Motor neuron (in vitro differentiated cells): ENCODE measurements at places on chromosomes 5 and 9.

- ATAC-seq = no peak
These were observed 8.3 kb upstream of the FCHO2 start for GRCh38 chr5:72947498-72947897.

DNA sequence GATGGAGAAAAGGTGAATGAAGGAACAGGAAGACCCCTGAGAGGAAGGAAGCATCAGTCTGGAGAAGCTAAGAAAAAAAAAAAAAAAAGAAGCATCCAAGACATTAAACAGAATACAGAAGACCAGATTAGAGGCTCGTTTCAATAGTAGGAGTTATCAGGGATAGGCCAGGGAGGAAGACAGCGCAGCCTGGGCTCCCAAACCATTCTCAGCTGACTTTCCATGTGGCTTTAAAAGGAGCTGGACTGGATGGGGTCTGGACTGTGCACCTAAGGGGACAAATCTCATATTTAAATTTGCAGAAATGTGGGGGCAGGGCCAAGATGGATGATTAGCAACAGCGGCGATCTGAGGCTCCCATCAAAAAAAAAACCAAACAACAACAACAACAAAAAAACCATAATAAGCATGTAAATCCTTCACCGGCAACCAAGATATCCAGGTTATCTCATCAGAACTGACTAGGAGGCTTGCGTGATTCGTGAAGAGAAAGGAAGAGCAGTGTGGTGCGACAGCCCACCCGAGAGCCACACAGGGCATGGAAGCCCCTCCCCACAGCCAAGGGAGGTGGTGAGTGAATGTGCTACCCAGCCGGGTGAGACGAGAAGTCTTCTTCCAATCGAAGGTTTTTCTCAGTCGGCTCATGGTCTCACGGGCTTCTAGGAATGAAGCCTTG is 114.9 kb upstream of the ADAMTS16 start:
- ATAC-seq = no peak

DNA sequence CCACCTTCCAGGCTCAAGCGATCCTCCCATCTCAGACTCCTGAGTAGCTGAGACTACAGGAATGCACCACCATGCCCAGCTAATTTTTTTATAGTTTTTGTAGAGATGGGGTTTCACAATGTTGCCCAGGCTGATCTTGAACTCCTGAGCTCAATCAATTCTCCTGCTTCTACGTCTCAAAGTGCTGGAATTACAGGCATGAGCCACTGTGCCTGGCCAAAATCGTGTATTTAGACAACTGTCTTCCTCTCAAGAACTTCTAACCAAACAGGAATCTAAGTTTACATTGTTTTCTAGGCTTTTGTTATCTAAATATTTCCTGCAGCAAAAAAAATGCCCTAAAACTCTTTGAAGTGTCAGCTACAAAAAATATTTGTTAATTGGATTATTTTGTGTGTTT is 78.8 kb downstream of the NLN start:
- ATAC-seq = no peak

DNA sequence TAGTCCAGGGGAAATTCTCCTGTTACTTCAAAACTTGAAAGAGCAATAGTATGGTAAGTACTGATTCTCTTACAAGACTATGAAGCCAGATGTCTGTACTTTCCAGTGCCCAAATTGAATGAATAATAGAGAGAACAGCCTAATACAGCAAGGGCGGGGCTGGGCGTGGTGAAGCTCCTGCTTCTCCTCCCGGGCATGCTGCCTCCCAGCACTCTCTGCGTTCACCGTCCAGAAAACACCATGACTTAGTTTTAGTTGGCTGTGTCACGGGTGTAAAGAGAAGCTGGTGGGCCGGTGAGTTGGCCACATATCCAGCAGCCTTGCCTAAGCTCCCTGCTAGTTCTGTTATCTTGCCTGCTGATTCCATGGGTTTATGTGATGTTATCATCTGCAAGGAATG is 40.7 kb upstream of the ADAMTS2 start:
- no peak for ATAC-seq

DNA sequence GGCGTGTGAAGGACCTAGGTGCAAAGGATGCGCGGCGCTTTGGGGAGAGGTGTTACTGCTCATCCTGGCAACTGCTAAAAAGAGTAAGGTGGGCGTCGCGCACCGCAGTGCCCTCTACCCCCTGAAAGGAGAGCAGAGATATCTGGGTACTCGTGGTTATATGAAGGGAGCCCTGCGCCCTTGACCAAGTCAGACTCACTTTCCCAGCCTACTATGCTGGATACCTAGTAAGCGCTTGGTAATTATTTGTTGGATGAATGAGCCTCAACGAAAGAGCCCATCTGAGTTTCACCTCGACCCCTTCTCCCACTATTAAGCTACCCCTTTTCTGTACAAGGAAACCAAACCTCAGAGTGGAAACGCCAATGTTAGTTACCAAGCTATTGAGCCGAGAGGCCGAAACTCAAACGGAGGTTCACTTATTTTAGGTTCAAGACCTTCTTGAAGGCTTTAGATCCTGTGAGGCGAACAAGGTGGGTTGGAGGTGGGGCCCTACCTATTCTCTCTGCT is 8.0 kb downstream of the LHX6 start:
- no peak for ATAC-seq

DNA sequence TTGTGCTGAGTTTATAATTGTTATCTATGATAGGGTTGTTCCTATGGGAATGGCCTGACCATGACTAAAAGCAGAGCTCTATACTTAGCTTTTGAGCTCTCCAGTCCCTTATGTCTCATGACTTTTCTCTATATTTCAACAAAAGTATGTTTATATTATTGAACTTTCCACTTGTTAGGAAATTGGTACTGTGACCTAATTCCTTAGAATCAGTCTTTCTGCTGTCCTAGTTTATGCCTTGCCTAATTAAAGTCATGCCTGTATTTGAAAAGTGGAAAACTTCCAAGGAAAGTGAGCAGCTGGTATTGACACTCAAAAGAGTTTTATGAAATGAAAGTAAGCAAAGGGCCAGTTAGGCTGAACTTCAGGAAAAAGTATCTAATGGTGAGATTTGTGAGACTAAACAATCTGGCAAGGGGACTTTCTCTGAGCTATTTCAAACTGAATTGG is 68.6 kb downstream of the XRCC4 start:
- no peak for ATAC-seq

DNA sequence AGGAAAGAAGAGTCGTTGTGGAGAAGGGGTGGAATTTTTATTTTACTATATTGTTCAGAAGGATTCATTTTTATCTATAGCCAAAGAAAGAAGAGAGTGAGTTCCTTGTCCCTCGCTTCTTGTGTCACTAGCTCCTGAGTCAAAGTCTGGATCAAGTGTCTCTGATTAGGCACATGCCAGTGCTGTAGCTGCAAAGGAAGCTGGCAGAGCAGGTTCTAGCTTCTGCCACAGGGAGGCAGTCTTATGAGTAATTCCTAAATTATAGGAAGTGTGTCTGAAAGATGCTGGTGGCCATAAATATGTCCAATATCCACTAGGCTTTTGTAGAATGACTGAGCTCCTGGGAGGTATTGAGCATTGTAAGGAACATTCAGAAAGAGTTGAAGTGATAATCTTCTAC is 84.7 kb downstream of the DOCK2 start:
- ATAC-seq = no peak

- ATAC-seq = no peak
These were observed 173.5 kb upstream of the FOXD4L5 start for GRCh38 chr9:65458465-65458864.

- ATAC-seq = no peak
These were observed 1173.4 kb upstream of the ACO1 start for GRCh38 chr9:31210978-31211570.

GRCh38 chr5:52007230-52007858 is 624.1 kb downstream of the ISL1 start:
- peak; percentile 62 for ATAC-seq

DNA sequence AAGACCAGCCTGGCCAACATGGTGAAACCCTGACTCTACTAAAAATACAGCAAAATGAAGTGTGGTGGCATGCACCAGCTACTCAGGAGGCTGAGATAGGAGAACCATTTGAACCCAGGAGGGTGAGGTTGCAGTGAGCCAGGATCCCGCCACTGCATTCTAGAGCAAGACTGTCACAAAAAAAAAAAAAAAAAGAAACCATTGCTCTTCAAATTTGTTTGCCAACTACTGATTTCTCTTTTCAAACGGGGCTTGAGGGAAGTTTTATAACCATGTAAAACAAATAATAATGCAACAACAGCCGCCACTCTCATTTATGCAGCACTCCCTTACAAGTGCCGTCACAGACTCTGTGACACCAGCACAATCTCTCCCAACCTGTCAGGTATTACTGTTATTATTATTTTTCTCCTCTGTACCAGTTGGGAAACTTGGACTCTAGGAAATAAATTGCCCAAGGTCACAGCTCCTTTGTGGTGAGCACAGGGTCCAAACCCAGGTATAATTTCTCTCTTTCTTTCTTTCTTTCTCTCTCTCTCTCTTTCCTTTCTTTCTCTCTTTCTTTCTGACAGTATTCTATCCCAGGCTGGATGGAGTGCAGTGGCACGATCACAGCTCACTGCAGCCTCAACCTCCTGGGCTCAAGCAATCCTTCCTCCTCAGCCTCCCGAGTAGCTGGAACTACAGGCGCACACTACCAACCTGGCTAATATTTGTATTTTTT is 25.4 kb downstream of the SERINC5 start:
- ATAC-seq = no peak

GRCh38 chr9:120698766-120699165 is 15.5 kb downstream of the MEGF9 start:
- no peak for ATAC-seq

DNA sequence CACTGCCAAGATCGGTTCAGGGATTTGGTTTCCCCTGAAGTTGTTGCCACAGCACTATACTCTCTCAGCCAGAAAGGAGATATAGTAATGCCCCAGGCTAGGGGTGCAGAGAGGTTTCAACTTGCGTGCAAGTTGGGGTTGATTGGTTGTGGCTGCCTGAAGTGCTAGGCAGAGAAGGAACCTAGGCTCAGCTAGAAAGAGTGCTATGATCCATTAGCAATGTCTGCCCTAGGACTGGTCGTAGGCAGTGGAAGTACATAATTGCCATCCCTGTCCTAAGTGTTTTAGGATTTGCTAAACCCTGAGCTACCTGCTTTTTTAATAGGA is 136.6 kb upstream of the SMIM23 start:
- ATAC-seq = no peak

GRCh38 chr5:166712447-166713185 is 1578.8 kb upstream of the WWC1 start:
- ATAC-seq = no peak

DNA sequence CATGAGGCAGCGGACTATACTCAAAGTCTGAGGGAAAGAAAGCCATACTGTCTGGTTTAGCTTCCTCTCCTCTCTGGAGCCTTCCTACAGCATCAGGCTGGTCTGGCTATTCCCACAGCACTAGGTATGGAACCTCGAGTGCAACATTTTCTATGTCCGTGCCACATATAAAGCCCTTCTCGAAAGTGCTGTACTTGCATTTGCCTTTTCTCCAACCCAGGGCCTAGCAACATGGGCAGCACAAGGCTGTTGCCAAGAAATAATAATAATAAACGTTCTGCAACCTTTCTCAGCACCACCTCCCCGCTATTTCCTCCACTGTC is 804 bp downstream of the MED10 start:
- ATAC-seq = no peak

GRCh38 chr9:91580136-91580535 is 156.5 kb upstream of the NFIL3 start:
- ATAC-seq = no peak

DNA sequence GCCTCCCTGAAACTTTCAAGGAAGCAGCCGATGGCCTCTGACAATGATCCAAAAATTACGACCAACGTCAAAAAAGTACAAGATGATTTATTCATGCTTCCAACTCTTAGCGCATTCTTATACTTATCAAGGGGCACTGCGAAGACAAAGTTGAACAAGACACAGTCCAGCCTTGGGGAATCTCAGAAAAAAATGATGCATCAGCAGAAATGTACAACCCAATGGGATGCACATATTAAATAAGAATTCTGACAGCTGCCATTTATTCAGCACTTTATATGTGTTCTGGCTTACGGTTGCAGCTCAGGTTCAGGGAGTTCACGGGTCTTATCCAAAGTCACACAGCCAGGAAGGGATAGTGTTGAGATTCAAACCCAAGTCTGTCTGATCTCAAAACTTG is 96.0 kb upstream of the CPLX2 start:
- no peak for ATAC-seq
